K562 (cell line): ENCODE measurements at places on chromosomes 13 and 19. TPM values are rescaled to one million over a fixed set of nuclear protein-coding genes. Genes with fewer than 3 reads are reported as not detected.

GRCh38 chr13:28297341-28297740 lies 159.0 kb downstream of the PAN3 start:
- H3K27ac ChIP-seq: no peak overlapping the region
- H3K27me3 ChIP-seq: no peaks in the 10 kb centered on the region
- no peak for DNase-seq

DNA sequence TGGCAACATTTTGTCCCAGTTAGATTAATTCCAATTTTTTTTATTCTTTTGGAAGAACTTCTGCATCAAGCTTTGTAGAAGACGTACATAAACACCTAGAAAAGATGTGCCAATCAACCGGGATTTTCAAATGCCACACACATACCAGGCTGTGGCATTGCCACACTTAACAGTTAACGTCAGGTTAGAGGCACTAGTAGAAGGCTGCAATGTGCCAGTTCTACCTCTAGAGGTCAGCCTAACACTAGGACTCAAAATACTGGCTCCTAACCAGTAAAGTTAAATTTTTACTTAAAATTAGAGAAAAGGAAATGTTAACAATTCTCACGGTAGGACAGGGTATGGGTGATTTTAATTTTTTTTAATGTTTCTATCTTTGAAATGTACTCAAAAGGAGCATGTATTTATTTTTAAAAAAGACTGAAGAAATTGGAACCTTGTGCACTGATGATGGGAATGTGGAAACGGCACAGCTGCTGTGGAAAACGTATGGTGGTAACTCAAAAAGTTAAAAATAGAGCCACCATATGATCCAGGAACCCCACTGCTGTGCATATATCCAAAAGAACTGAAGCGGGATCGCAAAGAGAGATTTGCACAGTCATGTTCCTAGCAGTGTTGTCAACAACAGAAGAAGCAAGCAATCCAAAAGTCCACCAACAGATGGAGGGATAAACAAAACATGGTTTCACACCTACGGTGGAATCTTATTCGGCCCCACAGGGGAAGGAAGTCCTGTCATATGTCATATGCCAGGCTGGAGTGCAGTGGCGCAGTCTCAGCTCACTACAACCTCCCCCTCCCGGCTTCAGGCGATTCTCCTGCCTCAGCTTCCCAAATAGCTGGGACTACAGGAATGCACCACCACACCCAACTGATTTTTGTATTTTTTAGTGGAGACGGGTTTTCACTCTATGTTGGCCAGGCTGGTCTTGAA lies 30.3 kb downstream of the CRYL1 start:
- no peak overlapping the region for H3K4me3 ChIP-seq
- peaks cover 6% of the 10 kb centered on the region; the same call in 2 of the 3 replicates for H3K4me1 ChIP-seq
- H3K27ac ChIP-seq: no peak overlapping the region; the same call in 2 of the 3 replicates

- H3K27me3 ChIP-seq: no peaks in the 10 kb centered on the region
- no peaks in the 10 kb centered on the region for H3K4me1 ChIP-seq
- H3K4me3 ChIP-seq: no peak overlapping the region
- no peak for DNase-seq
- H3K27ac ChIP-seq: no peak overlapping the region
These were observed 212.8 kb downstream of the FGF9 start for GRCh38 chr13:21883713-21884112.

- H3K27ac ChIP-seq: no peak overlapping the region
- no peak overlapping the region for H3K4me3 ChIP-seq
- no peak for DNase-seq
- peaks cover 10% of the 10 kb centered on the region; the same call in 2 of the 3 replicates for H3K4me1 ChIP-seq
These were observed 2.7 kb downstream of the B3GNT3 start for GRCh38 chr19:17797424-17798201.

GRCh38 chr13:81658598-81659370 lies 1317.9 kb upstream of the SPRY2 start:
- H3K27me3 ChIP-seq: no peaks in the 10 kb centered on the region
- no peak overlapping the region for H3K27ac ChIP-seq
- no peak for DNase-seq
- no peaks in the 10 kb centered on the region for H3K4me1 ChIP-seq
- no peak overlapping the region for H3K4me3 ChIP-seq

Gene FBXW9
- total RNA-seq: 16.8 and 17.3 TPM in 2 replicates

Gene CCNE1
- 31.8 and 34.9 TPM in 2 replicates for total RNA-seq

Gene ERICH4
- total RNA-seq: not detected in 2 replicates
